ENCODE measurements at places on chromosomes 5 and 9.

- DNase-seq = no peak
Measured at GRCh38 chr5:128844354-128844923, 120.8 kb upstream of the SLC27A6 start.

DNA sequence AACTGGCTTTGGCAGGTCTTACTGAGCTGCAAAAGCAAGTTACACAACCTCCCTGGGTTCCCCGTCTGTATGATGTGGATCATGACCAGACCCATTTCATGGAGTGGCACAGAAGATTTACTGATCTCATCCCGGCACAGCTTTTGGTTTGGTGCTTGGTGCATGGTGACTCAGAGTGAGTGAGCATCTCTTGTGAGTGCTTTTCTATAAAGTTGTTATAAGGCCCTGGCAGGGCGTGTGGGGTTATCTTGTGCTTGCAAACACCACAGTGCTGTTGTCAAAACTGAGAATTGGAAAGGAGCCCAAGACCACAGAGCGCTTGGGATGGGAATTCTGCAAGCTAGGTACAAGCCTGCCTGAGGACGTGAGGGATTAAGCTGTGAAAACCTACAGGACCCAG, 425.2 kb downstream of the GADD45G start:
- no peak for DNase-seq

DNA sequence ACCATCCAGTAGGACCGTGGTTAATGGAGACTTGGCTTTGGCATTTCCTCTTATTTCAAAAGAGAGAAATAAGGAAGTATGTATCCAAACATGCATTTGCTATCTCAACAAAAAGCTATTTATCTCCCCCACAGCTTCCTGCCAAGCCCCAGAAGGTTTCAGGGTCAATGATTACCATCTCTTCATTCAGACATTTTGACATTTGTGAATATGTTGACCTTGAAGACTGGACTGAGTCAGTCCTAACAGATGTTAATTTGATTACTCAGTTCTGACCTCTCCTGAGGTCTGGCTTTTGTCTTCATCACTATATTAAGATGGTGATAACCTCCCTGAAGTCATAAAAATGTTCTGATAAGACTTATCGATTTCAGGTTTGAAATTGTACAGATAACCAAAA, 479.4 kb downstream of the AGTPBP1 start:
- DNase-seq = no peak

DNA sequence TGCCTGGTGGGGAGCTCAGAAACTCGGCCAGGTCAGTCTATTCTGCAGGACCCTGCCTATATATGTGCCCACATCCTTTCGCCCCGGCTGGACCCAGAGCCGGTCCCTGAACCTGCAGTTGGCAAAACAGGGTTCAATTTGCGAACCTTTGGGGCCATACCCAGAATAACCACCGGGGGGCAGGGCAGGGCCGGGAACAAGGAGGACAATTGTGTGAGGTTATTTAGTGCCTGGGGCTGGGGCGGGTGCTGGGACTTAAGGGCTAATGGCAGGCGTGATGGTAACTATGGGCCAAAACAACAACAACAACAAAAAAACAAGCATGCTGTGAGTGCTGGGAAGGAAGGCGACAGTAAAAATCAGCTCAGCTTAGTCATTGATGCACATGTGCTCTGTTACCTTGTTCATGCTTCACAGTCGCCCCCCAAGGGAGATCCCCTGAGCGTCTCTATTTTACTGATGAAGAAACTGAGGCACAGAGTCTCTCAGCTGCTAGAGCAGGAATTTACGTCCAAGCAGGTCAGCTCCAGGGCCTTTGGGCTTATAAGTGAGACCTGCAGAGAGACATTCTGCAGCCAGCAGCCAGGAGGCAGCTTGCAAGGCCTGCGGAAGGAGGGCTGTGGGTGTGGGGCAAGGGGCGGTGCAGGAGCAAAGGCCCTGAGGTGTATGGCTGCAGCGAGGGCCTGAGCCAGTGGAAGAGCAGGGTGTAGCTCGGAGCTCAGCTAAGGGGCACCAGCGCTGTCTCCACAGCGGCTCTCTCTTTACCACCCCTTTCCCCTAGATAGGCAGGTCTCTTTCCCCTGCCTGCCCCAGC, 106.0 kb downstream of the PHF2 start:
- peak; percentile 51 for DNase-seq

DNA sequence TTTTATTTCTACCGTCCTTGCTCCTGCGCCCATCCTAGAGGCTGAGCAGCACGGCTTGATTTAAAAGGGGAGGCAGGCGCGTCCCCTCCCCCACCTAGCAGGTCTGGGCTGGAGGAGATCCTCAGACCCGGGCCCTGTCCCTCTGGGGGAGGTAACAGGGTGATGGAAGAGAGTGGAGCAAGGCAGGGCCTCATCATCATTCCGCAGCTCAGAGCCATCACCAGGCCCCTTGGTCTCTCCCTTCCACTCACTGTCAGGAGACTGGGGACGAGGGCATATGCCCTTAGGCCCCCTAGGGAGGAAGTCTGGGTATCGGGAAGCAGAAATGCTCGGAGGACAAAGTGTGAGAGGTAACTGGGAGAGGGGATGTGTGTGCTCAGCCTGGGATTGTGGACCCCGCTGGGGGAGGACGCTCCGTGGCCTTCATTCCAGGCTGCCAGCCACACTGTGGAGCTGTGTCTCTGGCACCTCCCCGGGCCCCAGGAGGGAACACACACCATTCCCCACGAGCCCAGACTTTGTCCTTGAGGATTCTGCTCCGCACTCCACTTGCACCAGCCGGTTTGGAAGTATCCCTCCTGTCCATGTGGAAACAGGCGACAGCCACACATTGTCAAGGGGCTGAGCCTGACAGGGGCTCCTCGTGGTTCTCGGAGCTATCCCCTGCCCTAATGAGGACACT, 761 bp downstream of the REEP2 start:
- no peak for DNase-seq

- DNase-seq = no peak
Measured at GRCh38 chr9:30078195-30078594, 2306.2 kb upstream of the ACO1 start.

DNA sequence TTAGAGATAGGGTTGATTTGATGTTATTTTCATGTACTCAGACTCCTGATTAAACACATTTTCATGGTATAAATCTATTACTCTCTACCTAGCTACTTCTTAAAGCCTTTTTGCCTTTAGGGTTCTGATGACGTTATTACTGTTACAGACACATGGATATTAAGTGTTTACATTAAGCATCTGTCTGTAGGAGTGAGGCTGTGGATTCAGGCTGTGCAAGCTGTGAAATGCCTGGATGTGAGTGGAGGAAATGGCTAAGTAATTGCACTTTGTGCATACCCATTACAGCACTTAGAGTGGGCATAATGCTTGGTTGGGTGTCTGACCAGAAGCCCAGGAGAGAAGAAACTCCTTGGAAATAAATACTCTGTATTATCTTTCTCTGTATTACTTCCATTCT, 186.8 kb downstream of the SNX18 start:
- DNase-seq = no peak

GRCh38 chr9:95746408-95747180, 128.9 kb upstream of the ERCC6L2 start:
- DNase-seq = no peak

- DNase-seq = no peak
Measured at GRCh38 chr9:23754551-23754950, 71.5 kb downstream of the ELAVL2 start.

GRCh38 chr5:53240661-53241060, 131.1 kb upstream of the MOCS2 start:
- DNase-seq = no peak

DNA sequence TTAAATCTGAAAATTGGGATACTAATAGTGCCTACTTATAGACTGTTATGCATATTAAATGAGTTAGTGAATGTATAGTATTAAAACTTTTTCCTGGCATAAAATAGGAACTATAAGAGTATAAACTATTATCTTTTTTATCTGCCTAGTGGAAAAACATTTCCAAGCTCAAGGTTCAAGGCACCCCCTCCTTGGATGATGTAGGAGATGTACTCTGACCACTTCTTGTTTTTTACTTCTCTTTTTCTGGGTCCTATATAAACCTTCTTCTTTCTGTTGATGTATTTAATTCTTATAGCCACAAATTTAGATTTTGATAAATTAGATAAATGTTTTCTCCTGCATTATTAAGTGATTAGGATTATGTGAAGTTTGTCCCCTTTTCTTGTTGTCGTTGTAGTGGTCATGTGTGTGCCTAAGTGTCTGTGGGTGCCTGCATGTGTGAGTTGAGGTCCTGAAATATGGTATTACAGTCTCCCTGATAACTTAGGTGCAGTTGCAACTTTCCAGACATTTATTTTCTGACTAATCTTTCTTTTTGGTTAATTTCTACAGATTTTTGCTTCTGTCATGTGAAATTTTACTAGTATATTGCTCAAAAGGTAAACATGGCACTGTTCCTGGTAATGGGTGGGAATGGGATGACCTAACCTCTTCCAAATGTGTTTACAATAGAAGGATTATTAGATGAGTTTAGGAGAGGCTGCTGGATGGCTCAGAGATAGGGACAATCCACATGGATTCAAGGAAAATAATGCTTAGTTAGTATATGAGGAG, 160.8 kb upstream of the CDKN2B start:
- no peak for DNase-seq

DNA sequence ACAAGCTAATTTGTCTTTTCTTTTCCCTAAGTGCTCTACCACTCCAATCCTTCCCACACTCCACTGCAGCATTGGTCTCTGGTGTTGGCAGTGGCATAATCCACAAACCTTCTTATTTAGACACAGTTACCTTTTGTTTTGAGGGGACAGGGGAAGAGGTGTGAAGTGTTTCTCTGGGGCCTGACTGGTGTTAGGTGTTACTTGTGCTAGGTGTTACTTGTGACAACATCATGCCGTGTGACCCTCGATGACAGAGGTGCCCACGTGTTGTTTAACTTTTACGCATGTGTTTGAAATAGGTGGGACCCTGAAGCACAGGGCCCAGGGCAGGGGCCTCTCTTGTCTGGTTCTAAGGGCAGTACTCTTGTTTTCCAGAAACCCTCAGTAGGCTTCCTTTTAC, 70.5 kb upstream of the SPRY4 start:
- no peak for DNase-seq

- DNase-seq = no peak
Measured at GRCh38 chr5:174273325-174273724, 227.8 kb downstream of the NSG2 start.

DNA sequence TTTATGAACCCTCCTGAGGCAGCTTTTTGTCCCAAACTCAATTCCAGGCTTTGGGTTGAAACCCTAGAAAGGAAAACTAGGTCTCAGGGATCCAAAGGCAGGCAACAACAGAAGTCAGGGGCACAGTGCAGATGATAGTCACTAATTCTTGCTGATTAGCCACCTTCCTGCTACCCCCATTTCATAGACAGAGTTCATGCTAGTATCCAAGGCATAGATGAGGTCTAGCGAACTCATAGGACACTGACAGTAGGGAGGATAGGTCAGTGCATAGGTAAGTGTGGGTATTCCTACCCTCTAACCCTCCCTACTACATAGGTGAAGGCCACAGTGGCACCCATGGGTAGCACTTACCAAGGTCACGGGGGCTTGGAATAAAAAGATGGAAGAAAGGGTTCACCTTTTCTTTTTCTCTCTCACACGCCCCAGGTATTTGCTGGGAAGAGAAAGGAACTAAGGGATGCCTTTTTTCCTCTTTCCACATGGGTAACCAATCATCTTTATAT, 86.2 kb downstream of the SLC25A46 start:
- no peak for DNase-seq

DNA sequence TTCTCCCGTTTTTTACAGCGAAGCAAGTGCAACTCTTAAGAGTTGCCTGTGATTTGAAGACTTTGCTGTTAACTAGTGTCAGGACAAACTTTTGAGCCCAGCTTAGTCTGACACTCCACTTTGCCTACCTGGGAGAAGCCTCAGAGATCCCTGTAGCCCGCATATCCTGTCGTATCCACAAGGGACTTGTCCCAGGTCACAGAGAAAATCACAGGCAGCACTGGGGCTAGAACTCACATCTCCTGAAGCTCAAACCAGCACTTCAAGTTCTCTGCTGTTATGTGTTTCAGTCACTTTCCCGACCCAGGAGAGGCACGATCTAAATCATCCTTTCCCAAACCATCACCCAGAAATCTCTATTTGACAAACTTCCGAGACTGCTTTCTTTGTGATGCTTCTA, 584.5 kb downstream of the ACTL7B start:
- DNase-seq = no peak

GRCh38 chr5:77791926-77792325, 15.8 kb upstream of the TBCA start:
- no peak for DNase-seq

GRCh38 chr9:98391867-98392266, 136.4 kb upstream of the TBC1D2 start:
- no peak for DNase-seq

GRCh38 chr5:132050136-132050535, 10.3 kb upstream of the IL3 start:
- peak; percentile 0 for DNase-seq

DNA sequence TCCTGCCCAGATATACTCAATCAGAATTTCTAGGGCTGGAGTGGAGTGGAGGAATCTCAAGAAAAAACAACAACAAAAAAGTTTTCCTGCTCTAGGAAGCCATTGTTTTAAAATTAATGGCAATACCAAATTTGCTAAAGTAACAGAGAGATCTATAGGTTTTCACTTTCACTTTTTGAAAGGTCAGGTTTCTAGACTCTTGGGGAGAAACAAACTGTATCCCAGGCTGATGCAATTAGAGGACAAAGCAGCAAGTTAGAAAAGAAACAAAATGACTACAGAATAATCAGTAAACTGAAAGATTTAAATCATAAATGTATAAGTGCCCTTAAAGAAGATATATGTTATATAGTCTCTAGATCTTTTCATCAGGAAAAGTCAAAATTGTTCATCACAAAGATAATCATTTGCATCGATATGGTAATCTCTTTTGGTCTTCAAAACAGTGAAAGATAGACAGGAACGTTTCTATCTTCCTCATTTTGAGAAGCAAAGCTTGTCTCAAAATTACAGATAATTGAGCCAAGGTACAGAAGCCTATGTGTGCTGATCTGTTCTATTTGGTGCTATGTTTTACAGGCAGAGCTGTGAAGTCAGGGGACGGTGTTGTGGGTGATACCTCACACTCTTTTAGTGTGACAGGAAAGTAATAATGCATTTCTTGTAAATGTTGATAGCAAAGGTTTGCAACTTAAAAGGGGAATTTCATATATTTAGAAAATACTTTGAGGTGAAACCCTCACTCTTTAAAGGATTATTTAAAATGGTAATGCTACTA, 1746.6 kb upstream of the C9orf72 start:
- no peak for DNase-seq

DNA sequence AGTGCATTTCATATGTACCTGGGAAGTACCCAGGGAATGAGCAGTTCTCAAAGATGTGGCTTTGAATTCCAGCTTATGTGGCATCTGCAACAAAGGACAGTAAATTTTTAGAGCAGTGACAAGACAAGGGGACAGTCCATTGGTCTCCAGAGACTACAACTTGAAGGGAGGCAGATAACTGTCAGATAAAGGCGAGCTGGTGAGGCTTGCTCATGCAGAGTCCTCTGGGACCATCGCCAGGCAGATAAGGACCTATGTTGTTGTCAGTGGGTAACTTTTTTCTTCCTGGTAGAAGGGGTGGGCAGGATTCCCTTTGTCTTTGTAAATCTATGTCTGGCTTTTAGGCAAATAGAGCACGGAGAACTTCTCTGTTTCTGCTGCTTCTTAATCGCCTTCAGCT, 120.2 kb downstream of the ICE1 start:
- no peak for DNase-seq

Data from thyroid gland (tissue), 4 donors.